ENCODE measurements at places on chromosomes 3 and 15.

GRCh38 chr3:10757821-10758130 is 58.3 kb upstream of the SLC6A11 start:
- DNase-seq: no peak

GRCh38 chr3:126947429-126947828 is 35.5 kb upstream of the PLXNA1 start:
- DNase-seq: no peak

DNA sequence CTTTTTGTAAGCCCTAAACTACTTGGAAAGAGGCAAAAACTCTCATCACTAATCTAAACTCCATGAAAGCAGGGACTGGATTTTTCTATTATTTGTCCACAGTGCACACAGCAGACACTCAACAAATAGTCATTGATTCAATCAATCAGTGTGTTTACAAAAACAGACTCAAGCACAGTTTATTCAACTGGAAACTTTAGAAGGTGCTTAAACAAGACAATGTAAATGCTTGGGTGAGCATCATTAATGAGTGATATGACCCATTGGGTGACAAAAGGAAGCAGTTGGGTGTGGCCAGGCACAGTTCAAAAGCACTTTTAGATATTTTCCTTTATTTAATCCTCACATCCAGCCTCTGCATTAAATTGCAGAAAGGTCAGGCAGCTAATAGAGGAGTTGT is 32.0 kb upstream of the PPP4R2 start:
- DNase-seq: no peak

GRCh38 chr3:73228437-73228836 is 167.0 kb downstream of the EBLN2 start:
- DNase-seq: no peak

GRCh38 chr3:114112696-114113095 is 56.2 kb downstream of the QTRT2 start:
- DNase-seq: no peak

GRCh38 chr3:52136513-52136912 is 17.7 kb downstream of the POC1A start:
- DNase-seq: no peak

- no peak for DNase-seq
Observed at GRCh38 chr3:183818706-183819624, 6.4 kb downstream of the MAP6D1 start.

DNA sequence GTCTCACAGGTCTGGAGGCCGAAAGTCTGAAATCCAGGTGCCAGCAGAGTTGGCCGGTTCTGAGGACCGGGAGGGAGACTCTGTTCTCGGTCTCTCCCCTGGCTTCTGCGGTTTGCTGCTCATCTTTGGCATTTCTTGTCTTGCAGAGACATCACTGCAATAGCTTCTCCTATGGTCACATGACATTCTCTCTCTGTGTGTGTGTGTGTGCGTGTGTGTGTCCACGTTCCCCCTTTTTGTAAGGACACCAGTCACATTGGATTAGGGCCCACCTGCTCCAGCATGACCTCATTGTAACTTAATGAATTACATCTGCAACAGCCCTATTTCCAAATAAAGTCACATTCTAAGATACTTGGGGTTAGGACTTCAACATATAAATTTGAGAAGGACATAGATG is 12.4 kb upstream of the ATP10A start:
- DNase-seq: no peak

DNA sequence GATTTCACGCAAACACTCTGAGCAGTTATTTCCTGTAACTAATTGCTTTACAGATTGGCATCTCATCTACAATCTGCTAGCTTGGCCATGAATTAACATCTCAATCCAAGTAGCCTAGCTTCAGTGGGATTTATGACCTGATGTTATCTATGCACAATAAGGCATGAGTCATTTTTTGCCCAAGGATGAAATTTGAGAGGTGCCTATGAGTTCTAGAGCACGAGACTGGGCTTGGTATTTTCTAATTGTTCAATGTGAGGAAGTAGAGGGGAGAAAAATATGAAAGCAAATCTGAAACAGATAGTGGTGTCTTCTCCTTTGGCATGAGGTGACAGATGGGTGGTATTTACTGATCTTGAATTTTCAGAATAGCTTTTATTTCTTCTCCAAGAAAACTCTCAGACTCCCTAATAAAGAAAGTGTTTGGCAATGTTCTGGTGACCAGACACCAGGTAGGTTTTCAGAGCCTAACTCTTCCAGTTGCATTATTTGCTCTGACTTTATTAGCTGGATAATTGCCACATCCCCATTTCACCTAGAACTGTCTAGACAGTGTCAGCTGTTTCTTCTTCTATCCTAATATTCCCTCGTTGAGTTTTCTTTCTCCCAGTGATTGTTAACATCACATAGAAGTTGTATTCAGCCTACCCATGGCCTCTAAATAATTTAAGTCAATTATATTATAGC is 301.0 kb upstream of the UMPS start:
- DNase-seq: no peak

DNA sequence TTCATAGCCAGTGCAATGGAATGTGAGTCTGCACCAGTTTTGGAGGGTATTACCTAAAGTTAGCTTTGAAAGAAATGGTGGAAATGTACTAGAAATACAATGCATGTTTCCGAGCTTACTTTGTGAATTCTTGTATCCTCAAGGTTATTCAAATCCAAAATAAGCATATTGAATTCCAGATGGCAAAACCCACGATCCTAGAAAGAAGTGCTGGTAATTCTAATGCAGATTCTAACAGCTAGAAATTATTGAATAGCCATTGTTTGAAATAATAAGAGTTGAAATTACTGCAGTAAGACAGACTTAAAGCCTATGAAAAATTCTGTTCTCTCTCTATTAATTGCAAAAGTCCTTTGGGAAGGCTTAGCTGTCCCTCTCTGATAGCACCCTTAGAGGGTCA is 258.4 kb downstream of the CHL1 start:
- no peak for DNase-seq

- DNase-seq: no peak
Observed at GRCh38 chr3:85298032-85298431, 339.2 kb downstream of the CADM2 start.

- DNase-seq: no peak
Observed at GRCh38 chr3:55122312-55122711, 194.5 kb upstream of the LRTM1 start.

GRCh38 chr3:179192542-179192941 is 44.4 kb downstream of the PIK3CA start:
- no peak for DNase-seq

GRCh38 chr3:172222478-172223071 is 183.2 kb downstream of the FNDC3B start:
- no peak for DNase-seq

DNA sequence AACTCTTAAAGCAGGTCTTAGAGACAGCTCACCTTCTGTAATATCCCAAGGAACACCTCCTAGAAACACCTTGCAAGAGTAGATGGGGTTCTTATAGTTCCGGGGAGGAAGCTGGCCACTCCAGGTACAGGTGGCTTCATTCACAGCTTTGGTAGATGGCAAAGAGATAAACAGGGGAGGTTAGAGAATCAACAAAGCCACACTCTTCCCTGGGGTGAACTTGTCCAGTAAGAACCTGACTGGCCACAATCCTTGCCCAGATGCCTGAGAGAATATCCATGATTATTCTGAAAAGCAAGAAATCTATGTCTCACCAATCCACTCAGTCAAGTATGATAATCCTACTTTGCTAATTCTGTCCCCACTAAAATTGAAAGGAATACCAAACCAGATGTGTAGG is 13.6 kb upstream of the RPS17 start:
- no peak for DNase-seq

DNA sequence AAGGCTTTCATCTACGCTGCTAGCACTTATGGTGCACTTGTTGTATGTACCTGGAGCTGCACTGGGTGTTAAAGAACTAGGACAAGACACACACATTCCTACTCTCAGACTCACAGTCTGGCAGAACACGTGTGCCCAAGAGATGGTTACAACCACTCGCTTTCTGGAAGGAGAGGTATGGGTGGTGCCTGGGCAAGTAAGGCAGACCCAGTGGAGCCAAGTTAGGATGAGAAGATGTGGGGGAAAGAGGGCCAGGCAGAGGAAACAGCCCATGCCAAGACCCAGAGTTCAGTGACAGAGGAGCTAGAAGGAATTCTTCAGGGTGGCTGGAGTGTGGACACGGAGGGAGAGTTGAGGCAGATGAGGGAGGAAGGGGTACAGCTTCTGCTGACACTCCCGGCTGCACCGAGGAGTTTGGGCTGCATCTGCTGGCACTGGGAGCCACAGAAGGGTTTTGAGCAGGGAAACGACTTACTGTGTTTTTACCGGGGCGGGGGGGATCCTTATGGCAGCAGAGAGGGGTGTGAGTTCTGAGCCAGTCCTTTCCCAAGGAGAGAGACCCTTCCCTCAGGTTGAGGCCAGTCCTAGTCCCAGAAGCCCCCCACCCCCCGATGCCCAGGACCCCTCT is 59.0 kb downstream of the GRIP2 start:
- DNase-seq: no peak

DNA sequence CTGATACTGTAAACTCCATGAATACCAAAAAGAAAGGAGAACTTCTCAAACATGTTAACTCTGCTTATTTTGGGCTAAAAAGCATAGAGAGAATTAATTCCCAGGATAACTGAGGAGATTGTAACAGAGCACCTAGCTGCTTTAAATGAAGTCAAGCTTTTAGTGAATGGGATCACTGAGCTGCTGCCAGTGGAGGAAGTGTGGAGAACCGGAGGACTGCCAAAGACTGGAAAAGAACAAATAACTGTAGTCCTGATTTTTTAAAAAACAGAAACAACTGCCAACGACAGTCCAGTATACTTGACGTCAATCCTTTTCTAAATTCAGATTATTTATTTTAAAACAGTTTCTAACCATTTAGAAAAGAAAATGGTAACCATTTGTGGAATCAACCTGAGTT is 3.3 kb downstream of the C3orf70 start:
- no peak for DNase-seq

GRCh38 chr3:172107403-172107802 is 68.0 kb downstream of the FNDC3B start:
- DNase-seq: peak; percentile 55
